ENCODE measurements at places on chromosomes 7 and 10. TPM values are rescaled to one million over a fixed set of nuclear protein-coding genes. Genes with fewer than 3 reads are reported as not detected.

CYP3A7 gene
- total RNA-seq: not detected

TAS2R4 gene
- 0.44 TPM for total RNA-seq

WIPF3 gene
- total RNA-seq: 2.3 TPM

LRCH4 gene
- 36.0 TPM for total RNA-seq

FAM25A gene
- total RNA-seq: not detected

DNAH11 gene
- 3.7 TPM for total RNA-seq

RBM28 gene
- 30.8 TPM for total RNA-seq

PALS2 gene
- total RNA-seq: 13.7 TPM

ANKRD2 gene
- 19.3 TPM for total RNA-seq

FAM241B gene
- 8.7 TPM for total RNA-seq

MMRN2 gene
- 39.3 TPM for total RNA-seq

SPDYE6 gene
- total RNA-seq: not detected

AHR gene
- 17.4 TPM for total RNA-seq

CCDC3 gene
- total RNA-seq: 15.2 TPM

CALML3 gene
- not detected for total RNA-seq

SUN3 gene
- total RNA-seq: not detected

IDI2 gene
- not detected for total RNA-seq

HOXA6 gene
- not detected for total RNA-seq

SPDYE2B gene
- not detected for total RNA-seq

SEPHS1 gene
- total RNA-seq: 37.3 TPM

LBX1 gene
- not detected for total RNA-seq

WEE2 gene
- not detected for total RNA-seq

TAS2R5 gene
- total RNA-seq: 0.41 TPM

SVOPL gene
- total RNA-seq: not detected

TMEM168 gene
- total RNA-seq: 19.6 TPM

CTBP2 gene
- total RNA-seq: 37.6 TPM

UTF1 gene
- total RNA-seq: not detected

SRPK2 gene
- total RNA-seq: 32.4 TPM

GDF10 gene
- 4.3 TPM for total RNA-seq

NPC1L1 gene
- 0.06 TPM for total RNA-seq

RRP12 gene
- 10.8 TPM for total RNA-seq

UCMA gene
- total RNA-seq: not detected

GPRIN2 gene
- not detected for total RNA-seq

HTR5A gene
- not detected for total RNA-seq

DENND11 gene
- 10.6 TPM for total RNA-seq

CAV1 gene
- total RNA-seq: 357 TPM

TMEM140 gene
- total RNA-seq: 13.0 TPM

ZNF777 gene
- total RNA-seq: 8.2 TPM

MYPN gene
- 83.4 TPM for total RNA-seq

OR2A25 gene
- not detected for total RNA-seq

PRKCQ gene
- total RNA-seq: 0.17 TPM

MUC3A gene
- 0.06 TPM for total RNA-seq

CPA2 gene
- not detected for total RNA-seq

BAZ1B gene
- total RNA-seq: 48.3 TPM

PLPP4 gene
- not detected for total RNA-seq

GIMAP7 gene
- 13.7 TPM for total RNA-seq

LGI1 gene
- 0.57 TPM for total RNA-seq

PRPF18 gene
- total RNA-seq: 14.5 TPM

HECW1 gene
- total RNA-seq: not detected

RTKN2 gene
- total RNA-seq: 0.17 TPM

OR2A7 gene
- total RNA-seq: 0.40 TPM

KCP gene
- total RNA-seq: 0.25 TPM

LIPK gene
- total RNA-seq: not detected

THNSL1 gene
- 3.3 TPM for total RNA-seq

DTX2 gene
- total RNA-seq: 6.3 TPM

LIPF gene
- not detected for total RNA-seq

ARPC1B gene
- 52.9 TPM for total RNA-seq

Measured in right cardiac atrium (tissue), 5 donors.